ENCODE measurements at places on chromosomes 13 and 19.

GRCh38 chr13:43663474-43664090 is 123.2 kb downstream of the ENOX1 start:
- no peak for DNase-seq

DNA sequence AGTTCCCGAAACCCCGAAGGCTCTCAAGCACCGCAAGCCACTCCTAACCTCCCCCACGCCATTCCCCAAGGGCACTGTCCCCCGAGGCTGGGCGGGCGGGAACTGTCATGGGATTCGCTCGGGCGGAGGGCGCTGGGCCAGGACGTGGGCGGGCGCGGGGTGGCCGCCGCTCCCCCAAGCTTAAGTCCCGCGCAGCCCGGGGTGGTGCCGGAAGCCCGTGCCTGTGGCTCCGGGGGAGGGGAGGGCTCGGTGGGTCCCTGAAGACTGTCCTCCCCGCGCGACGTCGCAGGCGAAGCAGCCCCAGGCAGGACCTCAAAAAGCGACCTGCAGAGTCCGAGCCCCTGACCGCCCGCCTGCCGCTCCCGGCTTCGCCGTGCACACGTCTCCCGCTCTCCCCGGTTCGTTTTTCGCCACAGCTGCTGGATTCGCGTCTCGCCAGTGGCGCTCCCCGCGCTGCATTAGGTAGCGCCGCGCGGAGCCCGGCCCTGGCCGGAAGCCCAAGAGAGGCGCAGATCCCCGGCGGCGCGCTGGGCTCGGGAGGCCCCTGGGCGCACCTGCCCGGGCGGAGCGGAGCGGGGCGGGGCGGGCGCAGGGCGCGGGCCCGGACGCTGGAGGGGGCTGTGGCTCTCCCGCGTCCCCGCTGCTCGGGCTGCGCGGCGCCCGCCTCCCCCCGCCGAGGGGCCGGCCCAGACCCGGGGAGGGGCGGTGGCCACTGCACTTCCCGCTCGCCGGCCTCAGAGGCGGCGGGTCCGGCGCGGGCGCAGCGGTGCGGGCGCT is at the start of gene FARP1:
Gene FARP1 (plus strand): TSS at position 715 of the 777 bp plus-strand sequence. CDS start 70,149 bp downstream, outside the sequence.
- DNase-seq, result peak; percentile 40

DNA sequence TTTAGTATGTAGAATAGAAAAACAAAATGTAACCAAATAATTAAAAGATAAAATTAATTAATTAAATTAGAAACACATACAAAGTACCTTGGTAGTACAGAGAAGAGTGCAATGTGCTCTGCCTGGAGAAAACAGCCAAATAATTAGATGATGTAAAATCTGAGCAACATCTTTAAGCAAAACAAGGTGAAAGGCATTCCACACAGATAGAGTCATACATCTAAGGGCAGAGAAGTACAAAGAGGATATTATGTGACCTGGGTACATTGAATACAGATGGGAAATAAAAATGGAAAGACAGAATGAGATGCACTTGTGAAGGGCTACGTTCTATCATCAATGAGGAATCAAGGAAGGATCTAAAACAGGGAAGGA is 25.2 kb upstream of the FNDC3A start:
- no peak for DNase-seq

GRCh38 chr19:49690079-49690655 is 749 bp upstream of the CPT1C start:
- DNase-seq, result no peak

DNA sequence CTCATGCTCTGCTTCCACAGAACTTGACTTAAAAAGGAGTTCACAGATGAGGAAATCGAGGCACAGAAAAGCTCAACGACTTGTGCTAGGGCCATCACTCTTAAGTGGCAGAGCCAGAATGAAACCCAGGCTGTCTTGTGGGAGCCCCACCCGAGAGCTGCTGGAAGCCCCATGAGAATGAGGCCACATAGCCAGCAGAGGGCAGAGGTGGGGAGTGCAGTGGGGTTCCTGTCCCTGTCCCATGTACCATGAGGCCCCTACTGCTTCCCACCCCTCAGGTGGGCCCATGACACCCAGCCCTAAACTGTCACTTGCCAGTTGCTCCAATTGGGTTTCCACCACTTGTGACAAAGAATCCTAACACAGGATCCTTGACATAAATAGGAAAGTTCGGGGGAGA is 175.9 kb downstream of the IRS2 start:
- DNase-seq, result peak; percentile 5

GRCh38 chr19:6811906-6812305 is 39.4 kb downstream of the VAV1 start:
- DNase-seq, result no peak

DNA sequence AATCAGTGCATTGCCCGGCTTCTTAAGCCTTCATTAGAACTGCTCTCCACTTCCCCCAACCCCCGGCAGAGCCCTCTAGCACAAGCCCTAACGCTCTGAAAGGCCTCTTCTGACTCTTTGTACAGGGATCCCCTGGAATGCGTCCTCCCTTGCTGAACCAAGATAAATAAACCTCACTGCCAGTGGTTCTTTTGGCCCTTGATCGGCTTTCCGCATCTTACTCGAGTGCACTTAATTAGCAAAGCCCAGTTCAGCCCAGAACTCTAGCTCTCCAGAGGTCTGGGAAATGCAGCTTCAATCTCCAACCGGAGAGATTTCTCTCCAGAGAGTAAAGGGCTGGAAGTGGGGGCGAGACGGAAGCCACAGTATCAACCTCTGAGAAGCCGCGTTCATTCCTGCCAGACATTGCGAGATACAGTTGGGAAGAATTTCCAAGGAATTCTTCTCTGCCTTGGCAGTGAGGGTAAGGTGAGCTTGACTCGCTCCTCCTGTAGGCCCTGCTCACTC is 8.7 kb upstream of the ZNF444 start:
- DNase-seq, result no peak

DNA sequence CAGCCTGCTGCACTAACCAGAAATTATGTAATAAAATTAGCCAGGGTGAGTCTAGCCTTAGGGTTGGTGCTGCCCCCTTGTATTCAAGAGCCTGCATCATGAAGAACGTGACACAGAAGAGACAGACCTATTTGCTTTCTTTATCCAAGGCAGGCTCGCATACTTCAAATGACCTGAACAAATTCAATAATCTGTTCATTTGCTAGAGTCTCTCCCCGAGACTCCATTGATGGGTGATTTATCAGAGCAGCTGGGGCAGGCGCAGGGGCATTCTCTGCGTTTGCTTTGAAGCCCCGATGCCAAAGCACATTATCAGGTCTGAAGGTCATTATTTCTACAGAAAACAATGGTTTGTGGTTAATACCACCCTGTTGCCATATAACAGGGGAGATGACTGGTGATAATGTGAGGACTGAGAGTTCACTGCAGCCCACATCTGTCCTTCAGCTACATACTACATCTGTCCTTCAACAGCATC is 520.3 kb downstream of the DIAPH3 start:
- no peak for DNase-seq

DNA sequence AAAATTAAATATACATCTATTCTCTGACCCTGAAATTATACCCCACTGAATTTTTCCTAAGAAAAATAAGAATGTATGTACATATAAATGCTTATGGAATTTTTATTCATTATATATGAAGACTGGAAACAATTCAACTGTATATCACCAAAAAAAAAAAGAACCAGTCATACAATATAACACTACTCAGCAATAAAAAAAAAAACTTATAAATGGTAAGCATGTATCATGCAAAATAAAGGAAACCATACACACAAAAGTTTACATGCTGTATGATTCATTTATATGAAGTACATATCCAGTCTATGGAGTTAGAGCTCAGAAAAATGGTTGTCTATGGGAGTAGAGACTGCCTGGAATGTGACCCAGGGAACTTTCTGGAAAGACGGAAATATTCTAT is 199.4 kb upstream of the MIR17HG start:
- no peak for DNase-seq

GRCh38 chr13:112073245-112074138 is 6.5 kb downstream of the SOX1 start:
- DNase-seq, result no peak

- DNase-seq, result no peak
Observed at GRCh38 chr13:52924289-52925148, 76.1 kb upstream of the PCDH8 start.

DNA sequence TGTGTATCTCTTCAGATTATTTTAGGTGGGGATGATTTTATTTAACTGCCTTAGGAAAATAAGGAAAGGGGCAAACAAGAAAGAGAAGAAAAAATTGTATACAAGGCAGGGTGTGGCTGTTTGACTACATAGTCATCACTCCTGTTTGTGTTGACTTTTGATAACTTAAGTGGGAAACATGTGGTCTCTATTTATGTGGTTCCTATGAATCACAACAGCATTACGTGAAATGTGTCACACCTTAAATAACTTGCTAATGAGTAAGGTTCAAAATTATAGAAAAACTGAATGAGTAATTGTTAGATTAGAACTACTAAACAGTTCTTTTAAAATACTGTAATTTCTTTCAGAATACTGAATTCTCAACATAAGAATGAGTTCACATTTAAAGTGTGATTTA is 69.3 kb downstream of the LMO7 start:
- no peak for DNase-seq

DNA sequence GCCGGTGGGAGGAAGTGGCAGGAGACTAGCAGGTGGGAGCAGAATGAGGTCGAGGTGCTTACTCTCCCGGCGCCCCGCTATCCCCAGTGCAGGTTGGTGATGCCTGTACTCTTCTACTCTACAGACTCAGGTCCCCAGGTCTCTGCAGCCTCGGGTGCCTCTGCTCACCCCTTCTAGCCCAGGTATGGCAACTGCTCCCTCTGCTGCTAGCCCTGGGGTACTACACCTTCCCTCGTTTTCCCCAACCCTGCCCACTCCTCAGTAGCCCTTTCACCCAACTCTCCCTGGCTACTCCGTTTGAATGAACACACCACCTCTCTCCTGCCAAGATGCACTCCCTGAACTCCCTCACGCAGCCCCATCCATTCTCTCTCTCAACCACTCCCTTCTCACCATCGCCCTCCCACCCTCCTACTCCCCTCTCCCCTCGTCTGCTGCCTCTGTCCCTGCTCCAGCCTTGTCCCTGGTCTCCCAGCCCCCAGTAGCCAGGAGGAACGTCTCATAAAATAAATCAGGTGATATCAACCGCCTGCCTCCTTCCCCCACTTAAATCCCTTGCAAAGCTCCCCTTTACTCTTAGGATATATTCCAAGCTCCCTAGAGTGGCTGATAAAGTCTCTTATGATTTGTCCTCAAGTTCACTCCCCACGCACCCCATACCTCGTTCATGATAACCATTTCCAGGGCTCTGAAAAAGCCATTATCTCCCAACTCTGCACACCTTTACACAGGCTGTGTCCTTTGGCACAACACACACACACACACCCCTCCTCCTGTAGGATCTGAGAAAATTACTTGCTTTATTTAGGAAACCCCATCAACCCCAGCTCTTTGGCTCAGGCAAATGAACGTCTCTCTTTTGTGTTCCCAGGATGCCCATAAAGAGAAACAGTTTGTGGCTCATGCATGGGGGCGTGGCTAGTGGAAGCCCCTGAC is 8.2 kb upstream of the MEIS3 start:
- DNase-seq, result peak; percentile 78

- no peak for DNase-seq
Observed at GRCh38 chr13:26837997-26838396, 77.4 kb upstream of the GPR12 start.
